Cardiac muscle cell (in vitro differentiated cells and primary cell): ENCODE measurements at places on chromosomes 2 and 18.

- DNase-seq = no peak
These were observed 131.2 kb downstream of the LYPD6B start for GRCh38 chr2:149169656-149170055.

DNA sequence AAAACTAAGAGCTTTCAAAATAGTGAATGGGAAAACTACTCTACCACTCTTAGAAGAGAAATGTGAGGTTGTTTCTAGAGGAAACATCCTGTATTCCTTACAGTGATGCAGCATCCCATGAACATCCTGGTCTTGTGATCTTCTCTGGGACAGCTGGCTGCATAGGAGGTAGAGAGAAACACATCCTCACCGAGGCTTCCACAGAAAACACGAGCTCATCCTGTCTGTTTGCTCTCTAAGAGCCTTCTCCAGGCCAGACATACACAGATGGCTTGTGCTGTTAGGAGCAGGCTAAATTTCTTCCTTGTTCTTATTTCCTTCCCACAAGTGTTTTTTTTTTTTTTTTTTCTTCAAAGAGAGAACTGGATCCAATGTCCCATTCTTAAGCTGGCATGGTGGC, 14.7 kb upstream of the FZD7 start:
- no peak for DNase-seq

GRCh38 chr2:65652066-65652465, 219.7 kb upstream of the SPRED2 start:
- DNase-seq = no peak

GRCh38 chr2:120253021-120253882, 600 bp downstream of the RALB start:
- DNase-seq = peak; percentile 76

GRCh38 chr2:233674995-233675394, 3.3 kb downstream of the UGT1A9 start:
- DNase-seq = no peak

- no peak for DNase-seq
These were observed 12.6 kb downstream of the BCL2 start for GRCh38 chr18:63306819-63307550.

GRCh38 chr2:10282611-10283105, 20.0 kb upstream of the HPCAL1 start:
- DNase-seq = no peak

DNA sequence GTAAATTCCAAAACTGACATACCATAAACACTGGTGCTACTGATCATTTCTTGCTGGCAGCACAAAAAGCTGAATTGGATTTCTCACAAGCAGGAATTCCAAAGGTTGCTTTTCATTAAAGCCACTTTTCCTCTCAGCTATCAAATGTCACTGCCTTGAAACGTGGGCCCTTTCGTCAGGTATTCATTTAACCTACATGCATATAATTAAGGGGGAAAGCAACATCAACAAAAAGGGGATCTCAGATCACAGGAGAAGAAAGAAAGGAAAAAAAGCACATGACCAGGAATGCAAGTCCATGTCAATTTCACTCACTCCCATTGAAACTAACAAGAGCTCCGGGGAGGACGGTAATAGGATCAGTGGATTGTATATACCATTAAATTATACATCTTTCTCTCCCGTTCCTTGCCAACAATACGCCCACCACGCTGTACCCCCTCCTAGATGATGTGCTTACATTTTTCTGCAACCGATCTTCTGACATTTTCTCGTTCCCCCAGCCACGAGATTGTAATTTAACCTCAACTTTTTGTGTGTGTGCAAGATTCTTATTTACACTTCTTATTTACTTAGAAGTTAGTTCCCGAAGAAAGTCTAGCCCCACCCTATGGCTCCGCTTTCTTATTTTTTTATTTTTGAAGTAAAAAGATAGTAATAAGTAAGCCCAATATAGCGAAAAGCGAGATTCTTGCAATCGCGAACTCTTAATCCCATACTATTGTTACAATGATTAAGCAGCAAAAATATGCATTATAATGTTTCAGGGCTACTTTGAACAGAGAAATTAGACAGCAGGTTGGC, 725 bp downstream of the FIGN start:
- peak; percentile 21 for DNase-seq

GRCh38 chr2:239143858-239144712, 256.7 kb downstream of the HDAC4 start:
- DNase-seq = peak; percentile 69

GRCh38 chr2:130390460-130391057, 34.7 kb downstream of the PTPN18 start:
- DNase-seq = no peak

- peak; percentile 43 for DNase-seq
These were observed 1.5 kb downstream of the GAREM1 start for GRCh38 chr18:32469190-32469651.

DNA sequence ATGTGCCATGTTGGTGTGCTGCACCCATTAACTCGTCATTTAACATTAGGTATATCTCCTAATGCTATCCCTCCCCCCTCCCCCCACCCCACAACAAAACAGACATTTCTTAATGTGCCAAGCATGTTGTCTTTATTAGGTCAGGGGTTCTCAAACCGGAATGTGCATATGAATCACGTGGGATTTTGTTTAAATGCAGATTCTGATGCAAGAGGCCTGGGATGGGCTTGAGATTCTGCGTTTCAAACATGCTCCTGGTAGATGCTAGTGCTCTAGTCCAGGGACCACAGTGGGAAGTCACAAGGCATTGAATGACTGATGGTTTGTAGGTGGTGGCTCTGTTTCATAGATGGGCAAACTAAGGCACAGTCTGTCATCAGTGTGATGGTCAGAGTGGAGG, 184.7 kb downstream of the SMAD7 start:
- DNase-seq = peak; percentile 28

GRCh38 chr2:234544659-234545611, 48.1 kb upstream of the ARL4C start:
- peak; percentile 80 for DNase-seq

DNA sequence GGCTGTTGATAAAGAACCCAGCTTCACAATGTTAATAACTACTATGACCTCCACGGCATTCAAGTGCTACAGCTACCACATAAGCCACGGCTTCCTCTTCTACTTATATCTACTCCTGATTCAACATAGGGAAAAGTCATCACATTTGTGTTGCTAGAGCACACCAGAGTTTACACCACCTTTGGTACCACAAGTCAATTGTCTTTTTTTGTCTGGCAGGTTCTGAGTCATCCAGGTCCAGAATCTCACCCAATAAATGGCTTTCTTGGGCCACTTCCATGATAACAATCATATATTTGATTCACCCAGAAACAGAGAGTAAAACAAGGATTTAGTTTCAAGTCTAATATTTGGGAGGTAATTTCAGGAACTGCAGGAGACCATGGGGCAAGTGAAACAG, 480.2 kb downstream of the TMX3 start:
- DNase-seq = no peak

DNA sequence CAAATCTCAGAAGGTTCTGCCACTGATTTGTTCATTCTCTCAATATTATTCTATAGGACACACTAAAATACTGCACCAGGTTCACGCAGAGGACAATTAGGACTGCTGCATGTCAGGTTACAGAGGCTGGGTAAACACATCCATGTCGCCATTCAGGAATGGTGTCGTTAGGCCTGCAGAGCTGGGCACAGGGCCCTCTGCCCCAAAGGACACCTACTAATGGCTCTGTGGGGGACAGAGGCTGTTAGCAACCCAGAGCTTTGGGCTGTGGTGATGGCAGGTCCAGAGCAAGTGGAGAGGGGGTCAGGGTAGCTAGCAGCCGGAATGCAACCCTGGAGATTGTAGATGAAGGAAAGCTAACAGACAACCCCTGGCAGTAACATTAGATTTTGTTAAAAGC, 115.9 kb downstream of the TTC32 start:
- DNase-seq = no peak

DNA sequence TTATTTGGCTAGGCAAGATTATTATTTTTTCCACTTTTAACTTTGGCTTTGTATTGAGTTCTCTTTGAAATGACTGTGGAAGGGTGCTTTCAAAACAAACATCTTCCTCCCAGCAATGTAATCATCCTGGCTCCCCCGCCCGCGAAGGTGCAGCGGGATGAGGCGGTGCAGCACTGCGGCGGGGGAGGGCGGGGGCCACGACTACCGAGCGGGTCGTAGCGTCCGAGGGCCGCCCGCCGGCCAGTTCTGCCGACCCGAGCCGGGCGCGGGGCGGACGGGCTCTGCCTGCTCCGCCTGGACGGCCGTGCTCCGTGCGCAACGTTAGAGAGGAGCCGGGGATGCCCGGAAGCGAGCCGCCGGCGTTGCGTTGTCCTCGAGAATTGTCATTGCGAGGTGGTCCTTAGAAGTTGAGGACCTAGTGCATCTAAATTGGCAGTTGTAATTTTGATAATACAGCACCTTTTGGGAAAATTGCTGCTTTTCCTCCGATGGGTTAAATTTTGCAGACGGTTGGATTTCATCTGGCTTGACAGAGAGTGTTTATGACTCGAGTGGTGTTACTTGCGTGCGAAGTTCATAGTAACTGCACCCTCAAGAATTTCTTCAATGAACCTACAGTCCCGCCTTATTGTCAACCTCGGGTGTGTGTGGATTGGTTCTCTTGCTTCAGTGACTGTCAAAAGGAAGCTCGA, 1.1 kb downstream of the EPC2 start:
- DNase-seq = peak; percentile 67

DNA sequence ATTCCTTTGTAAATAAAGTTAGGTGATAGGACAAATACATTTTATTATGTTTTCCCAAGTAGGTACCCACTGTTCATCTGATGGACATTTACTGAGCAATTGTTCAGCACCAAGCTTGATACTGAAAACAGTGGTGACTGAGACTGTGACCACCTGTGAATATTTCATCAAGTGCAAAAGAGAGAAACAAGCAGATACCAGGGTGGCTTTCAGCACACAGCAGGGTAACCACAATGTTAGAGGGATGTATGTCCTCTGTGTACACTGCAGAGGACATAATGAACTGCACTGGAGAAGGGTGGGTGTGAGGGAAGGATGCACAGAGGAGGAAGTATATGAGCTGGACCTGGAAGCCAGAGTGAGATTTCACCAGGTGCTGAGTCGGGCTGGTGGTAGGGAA, 411.8 kb downstream of the RAD51AP2 start:
- DNase-seq = no peak

GRCh38 chr2:195322324-195322723, 334.7 kb upstream of the SLC39A10 start:
- peak; percentile 38 for DNase-seq

DNA sequence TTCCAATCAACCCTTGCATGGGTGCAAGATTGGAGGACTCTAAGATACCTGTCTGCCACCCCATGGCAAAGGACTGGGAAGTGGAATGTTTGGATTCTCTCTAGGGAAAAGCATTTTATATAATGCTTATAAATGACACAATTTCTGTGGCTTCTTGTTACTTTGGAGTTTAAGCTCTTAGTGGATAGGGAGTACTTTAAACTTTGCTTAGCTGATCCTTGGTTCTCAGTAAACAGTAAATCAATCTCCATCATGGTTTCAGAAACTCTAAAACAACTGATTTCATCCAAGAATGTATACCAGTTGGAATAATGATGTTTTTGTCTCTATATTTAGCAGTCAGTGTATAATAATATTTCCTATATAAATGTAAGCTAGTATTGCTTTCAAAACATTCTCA, 14.1 kb upstream of the FAM228A start:
- no peak for DNase-seq

- peak; percentile 97 for DNase-seq
These were observed 26.6 kb upstream of the MAP3K20 start for GRCh38 chr2:173048897-173049661.

- DNase-seq = no peak
These were observed 71.5 kb downstream of the KLHL14 start for GRCh38 chr18:32701313-32701712.
